Progenitor cell of endocrine pancreas (in vitro differentiated cells): ENCODE measurements at places on chromosomes 2 and 18. TPM values are rescaled to one million over a fixed set of nuclear protein-coding genes. Genes with fewer than 3 reads are reported as not detected.

- H3K27ac ChIP-seq: peak overlapping the region; percentile 4
- H3K36me3 ChIP-seq: peaks cover 12% of the 10 kb centered on the region
- no peaks in the 10 kb centered on the region for H3K27me3 ChIP-seq
- no peak for DNase-seq
- peaks cover 4% of the 10 kb centered on the region for H3K4me1 ChIP-seq
- H3K4me3 ChIP-seq: no peak overlapping the region
Measured at GRCh38 chr18:54278615-54279014, 9.3 kb downstream of the POLI start.

The UGT1A3 gene
- not detected in 2 replicates for total RNA-seq

DNA sequence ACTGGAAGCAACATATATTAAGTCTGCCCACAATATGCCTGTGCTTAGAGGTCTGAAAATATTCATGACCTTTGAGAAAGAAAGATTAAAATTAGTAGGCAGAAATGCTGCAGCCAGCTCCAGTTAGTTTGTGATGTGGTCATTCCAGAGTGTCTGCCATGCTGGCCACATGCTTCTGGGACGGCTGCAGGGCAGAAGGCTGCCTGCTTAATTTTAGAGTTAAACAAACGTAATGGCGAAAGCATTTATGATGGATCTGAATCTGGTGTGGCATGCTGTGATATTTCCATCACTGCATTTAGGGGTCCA is 95.4 kb downstream of the FHOD3 start:
- no peaks in the 10 kb centered on the region for H3K36me3 ChIP-seq
- H3K4me3 ChIP-seq: no peak overlapping the region
- H3K4me1 ChIP-seq: no peaks in the 10 kb centered on the region
- H3K27me3 ChIP-seq: no peaks in the 10 kb centered on the region
- DNase-seq: no peak

- H3K4me3 ChIP-seq: no peak overlapping the region
- H3K36me3 ChIP-seq: peaks cover 1% of the 10 kb centered on the region
- DNase-seq: no peak
- peaks cover 5% of the 10 kb centered on the region for H3K27me3 ChIP-seq
- no peak overlapping the region for H3K27ac ChIP-seq
Measured at GRCh38 chr2:10331027-10331701, 28.5 kb downstream of the HPCAL1 start.
